ENCODE measurements at places on chromosomes 3 and 15. TPM values are rescaled to one million over a fixed set of nuclear protein-coding genes. Genes with fewer than 3 reads are reported as not detected.

The LTK gene
- 0.54 TPM for total RNA-seq

The SPTSSB gene
- total RNA-seq: 0.74 TPM

The DLEC1 gene
- 0.07 TPM for total RNA-seq

The CADM2 gene
- total RNA-seq: 8.2 TPM

The SH2D7 gene
- not detected for total RNA-seq

The ARHGEF26 gene
- 128 TPM for total RNA-seq

The NUP210 gene
- 3.0 TPM for total RNA-seq

DNA sequence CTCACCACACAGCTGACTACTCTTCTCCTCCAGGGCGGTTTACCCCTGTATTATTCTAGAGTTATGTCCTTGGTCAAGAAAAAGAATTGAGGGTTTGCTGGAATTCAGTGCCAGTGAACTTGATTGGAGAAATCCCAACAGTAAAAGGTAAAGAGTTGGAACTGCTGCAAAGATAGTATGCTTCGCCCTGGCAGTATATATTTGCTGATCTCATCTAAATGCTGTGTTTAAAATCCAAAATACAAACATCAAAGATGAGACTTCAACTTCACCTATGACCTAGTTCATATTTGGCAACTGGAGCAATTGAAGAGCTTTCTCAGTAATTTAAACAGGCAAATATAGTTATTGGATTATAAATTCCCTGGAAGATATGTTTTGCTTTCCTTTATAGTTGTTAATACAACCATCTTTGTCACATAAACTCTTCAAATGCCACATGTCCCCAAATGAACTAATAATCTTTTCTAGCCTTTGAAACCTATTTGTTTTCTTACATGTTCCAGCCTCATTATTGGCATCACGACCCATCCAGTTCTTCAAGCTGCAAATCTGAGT, 6.5 kb downstream of the KCNH8 start:
- H3K27me3 ChIP-seq: peaks cover 16% of the 10 kb centered on the region
- ATAC-seq: no peak

DNA sequence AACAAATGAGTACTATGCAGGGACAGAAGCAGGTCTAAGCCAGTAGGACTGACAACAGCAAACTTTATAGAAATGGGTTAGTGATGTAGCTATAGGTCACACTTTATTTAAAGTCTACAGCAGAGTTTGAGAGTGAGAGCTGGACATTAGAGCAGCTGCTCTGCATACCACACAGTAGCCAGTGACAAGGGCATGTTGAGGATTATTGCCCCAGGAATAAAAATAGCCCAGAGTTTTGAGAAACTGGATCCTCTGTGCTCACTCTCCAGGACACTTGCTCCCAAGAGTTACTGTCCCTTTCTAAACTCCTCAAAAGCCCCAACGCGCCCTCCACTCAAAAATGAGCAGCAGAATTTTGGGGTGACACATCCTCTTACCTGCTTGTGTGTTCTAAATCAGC, 21.1 kb downstream of the LRTM1 start:
- no peak overlapping the region for H3K27ac ChIP-seq
- H3K4me1 ChIP-seq: peaks cover 6% of the 10 kb centered on the region
- H3K36me3 ChIP-seq: peaks cover 1% of the 10 kb centered on the region
- H3K27me3 ChIP-seq: no peaks in the 10 kb centered on the region
- ATAC-seq: no peak

DNA sequence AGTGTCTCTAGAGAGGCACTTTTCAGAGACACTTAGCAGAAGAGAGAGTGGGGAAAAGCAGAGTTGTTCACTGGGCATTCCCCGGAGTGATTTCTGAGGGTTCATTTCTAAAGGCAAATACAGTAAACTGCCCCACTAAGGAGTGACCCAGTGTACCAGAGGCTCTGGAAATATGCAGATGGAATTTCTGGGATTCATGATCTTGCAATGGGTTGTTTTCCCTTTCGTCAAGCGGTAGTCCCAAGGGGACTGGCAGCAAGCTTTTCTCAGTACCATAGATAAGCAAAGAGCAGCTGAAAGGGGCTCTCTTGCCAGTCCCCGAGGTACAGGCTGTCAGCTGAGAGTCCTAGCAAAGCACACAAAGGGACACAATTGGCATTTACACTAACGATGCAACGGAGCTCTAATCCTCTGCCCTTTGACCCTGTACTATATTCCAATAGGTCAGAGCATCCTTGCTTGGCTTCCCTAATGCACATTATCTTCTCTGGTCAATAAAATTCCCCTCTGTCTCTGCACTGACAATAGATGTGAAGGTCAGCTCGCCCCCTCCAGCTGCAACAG, 155.6 kb downstream of the SEMA6D start:
- no peak overlapping the region for H3K4me3 ChIP-seq
- no peaks in the 10 kb centered on the region for H3K27me3 ChIP-seq

- no peak for ATAC-seq
- no peaks in the 10 kb centered on the region for H3K27me3 ChIP-seq
- no peaks in the 10 kb centered on the region for H3K36me3 ChIP-seq
- H3K27ac ChIP-seq: peak overlapping the region; percentile 32
- no peak overlapping the region for H3K4me3 ChIP-seq
Measured at GRCh38 chr3:177713928-177714900, 516.9 kb upstream of the TBL1XR1 start.

GRCh38 chr15:53681056-53681455, 78.4 kb downstream of the WDR72 start:
- H3K36me3 ChIP-seq: no peaks in the 10 kb centered on the region
- no peak overlapping the region for H3K4me3 ChIP-seq
- no peaks in the 10 kb centered on the region for H3K27me3 ChIP-seq
- no peak for ATAC-seq
- H3K4me1 ChIP-seq: no peaks in the 10 kb centered on the region
- H3K27ac ChIP-seq: no peak overlapping the region

DNA sequence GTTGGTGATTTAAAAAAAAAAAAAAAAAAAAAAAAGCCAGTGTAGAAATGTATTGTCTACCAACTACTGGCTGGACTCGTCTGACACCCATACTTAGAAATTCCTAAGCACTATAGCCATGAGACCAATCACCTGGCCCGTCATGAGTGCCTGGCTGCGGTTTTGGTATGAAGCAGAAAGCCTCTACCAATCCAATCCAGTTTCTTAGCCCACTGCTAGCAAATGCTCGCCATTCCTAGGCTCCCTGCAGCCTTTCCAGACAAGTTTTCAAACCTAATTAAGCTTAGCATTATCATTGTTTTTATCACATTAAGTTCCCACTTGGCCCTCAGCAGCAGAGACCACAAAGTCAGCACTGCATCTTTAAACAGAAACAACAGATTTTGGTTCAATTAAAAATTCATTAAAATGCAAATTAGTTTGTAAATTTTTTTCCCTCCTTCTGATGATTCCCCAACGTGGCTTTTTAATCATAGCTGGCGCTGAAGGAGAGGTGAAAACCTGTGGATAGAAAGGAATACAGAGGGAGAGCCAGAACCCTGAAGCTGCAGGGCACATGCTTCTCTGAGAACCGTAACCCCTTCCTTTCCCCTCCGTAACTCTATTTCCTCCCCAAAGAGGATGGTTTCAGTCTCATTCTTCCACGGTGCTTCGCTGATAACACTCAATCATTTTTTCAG, 32.2 kb upstream of the ST8SIA2 start:
- no peak overlapping the region for H3K4me3 ChIP-seq
- no peaks in the 10 kb centered on the region for H3K4me1 ChIP-seq
- no peak for ATAC-seq
- H3K36me3 ChIP-seq: no peaks in the 10 kb centered on the region
- H3K27me3 ChIP-seq: peaks cover 11% of the 10 kb centered on the region

GRCh38 chr3:49733551-49733950, 9.8 kb upstream of the GMPPB start:
- no peak overlapping the region for H3K27ac ChIP-seq
- H3K27me3 ChIP-seq: no peaks in the 10 kb centered on the region
- H3K36me3 ChIP-seq: peaks cover 98% of the 10 kb centered on the region
- no peak for ATAC-seq

GRCh38 chr3:79081335-79081734, 686.5 kb downstream of the ROBO1 start:
- no peak overlapping the region for H3K27ac ChIP-seq
- no peaks in the 10 kb centered on the region for H3K27me3 ChIP-seq
- H3K36me3 ChIP-seq: no peaks in the 10 kb centered on the region
- no peak overlapping the region for H3K4me3 ChIP-seq
- ATAC-seq: no peak

GRCh38 chr3:33940736-33941135, 142.3 kb downstream of the PDCD6IP start:
- H3K4me1 ChIP-seq: no peaks in the 10 kb centered on the region
- H3K27ac ChIP-seq: no peak overlapping the region
- H3K4me3 ChIP-seq: no peak overlapping the region
- no peaks in the 10 kb centered on the region for H3K27me3 ChIP-seq

GRCh38 chr15:70344666-70345065, 246.9 kb upstream of the TLE3 start:
- ATAC-seq: no peak
- H3K27me3 ChIP-seq: no peaks in the 10 kb centered on the region
- H3K27ac ChIP-seq: no peak overlapping the region
- H3K36me3 ChIP-seq: no peaks in the 10 kb centered on the region

- H3K4me1 ChIP-seq: no peaks in the 10 kb centered on the region
- no peak overlapping the region for H3K27ac ChIP-seq
- no peak for ATAC-seq
- no peaks in the 10 kb centered on the region for H3K36me3 ChIP-seq
- H3K4me3 ChIP-seq: no peak overlapping the region
- no peaks in the 10 kb centered on the region for H3K27me3 ChIP-seq
Measured at GRCh38 chr15:53046153-53046790, 256.1 kb upstream of the ONECUT1 start.

DNA sequence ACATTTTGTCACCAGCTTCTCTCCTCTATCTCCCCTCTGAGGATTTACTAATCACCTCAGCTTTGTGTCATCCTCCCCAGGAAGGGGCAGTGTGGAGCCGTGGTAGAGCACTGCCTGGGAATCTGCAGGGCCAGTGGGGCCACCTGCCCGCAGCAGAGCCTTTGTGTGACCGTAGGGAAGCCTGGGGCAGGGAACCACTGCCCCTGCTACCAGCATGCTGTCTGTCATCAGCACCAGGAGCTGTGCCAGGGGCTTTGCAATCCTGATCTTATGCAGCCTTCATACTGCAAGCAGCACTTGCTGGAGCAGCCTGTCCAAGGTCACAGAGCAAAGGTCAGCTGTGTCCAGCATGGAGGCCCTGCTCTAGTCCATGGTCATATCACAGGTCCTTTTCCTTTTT, 170.2 kb upstream of the IL12A start:
- no peak overlapping the region for H3K27ac ChIP-seq
- no peak for ATAC-seq
- no peak overlapping the region for H3K4me3 ChIP-seq
- H3K36me3 ChIP-seq: no peaks in the 10 kb centered on the region

DNA sequence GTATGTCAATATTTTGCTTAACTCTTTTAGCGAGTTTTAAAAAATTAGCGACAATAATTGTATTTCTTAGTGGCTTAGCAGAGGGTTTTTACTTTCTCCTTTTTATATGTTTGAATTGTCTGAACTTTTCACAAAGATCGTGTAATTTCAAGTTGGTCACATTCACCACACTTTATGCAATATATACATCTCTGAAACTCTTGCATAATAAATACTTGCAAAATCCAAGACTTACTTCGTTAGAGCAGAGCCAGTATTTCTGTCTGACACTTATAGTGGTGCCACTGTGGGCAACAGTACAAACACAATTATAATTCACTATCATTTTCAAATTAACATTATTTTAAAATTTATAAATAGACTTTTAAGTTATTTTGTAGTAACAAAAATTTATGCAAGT, 62.0 kb downstream of the SUCNR1 start:
- H3K4me3 ChIP-seq: no peak overlapping the region
- H3K4me1 ChIP-seq: no peaks in the 10 kb centered on the region
- H3K27ac ChIP-seq: no peak overlapping the region
- H3K27me3 ChIP-seq: no peaks in the 10 kb centered on the region
- ATAC-seq: no peak
- no peaks in the 10 kb centered on the region for H3K36me3 ChIP-seq

- no peak overlapping the region for H3K4me3 ChIP-seq
- no peaks in the 10 kb centered on the region for H3K4me1 ChIP-seq
- H3K36me3 ChIP-seq: no peaks in the 10 kb centered on the region
- ATAC-seq: no peak
- H3K27me3 ChIP-seq: no peaks in the 10 kb centered on the region
Measured at GRCh38 chr3:37257581-37257980, 83.2 kb upstream of the LRRFIP2 start.

DNA sequence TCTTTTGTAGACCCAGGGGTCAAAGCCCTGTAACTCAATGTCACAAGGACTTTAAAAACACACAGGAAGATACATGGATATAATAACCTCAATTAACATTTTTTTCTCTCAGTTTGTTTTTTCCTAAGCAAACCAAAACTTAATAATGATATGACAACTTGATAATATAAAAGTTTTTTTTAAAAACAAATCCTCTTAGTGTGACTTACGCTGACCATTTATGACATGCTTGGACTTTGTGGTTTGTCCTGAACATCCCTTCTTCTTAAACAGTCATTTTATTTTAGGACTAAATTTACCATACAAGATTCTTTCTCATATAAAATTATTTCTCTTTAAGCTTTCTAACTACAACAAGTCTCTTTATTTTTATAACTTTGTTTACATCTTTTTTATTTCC, 25.4 kb upstream of the FAM3D start:
- ATAC-seq: no peak
- H3K4me1 ChIP-seq: no peaks in the 10 kb centered on the region
- no peak overlapping the region for H3K27ac ChIP-seq
- no peak overlapping the region for H3K4me3 ChIP-seq

DNA sequence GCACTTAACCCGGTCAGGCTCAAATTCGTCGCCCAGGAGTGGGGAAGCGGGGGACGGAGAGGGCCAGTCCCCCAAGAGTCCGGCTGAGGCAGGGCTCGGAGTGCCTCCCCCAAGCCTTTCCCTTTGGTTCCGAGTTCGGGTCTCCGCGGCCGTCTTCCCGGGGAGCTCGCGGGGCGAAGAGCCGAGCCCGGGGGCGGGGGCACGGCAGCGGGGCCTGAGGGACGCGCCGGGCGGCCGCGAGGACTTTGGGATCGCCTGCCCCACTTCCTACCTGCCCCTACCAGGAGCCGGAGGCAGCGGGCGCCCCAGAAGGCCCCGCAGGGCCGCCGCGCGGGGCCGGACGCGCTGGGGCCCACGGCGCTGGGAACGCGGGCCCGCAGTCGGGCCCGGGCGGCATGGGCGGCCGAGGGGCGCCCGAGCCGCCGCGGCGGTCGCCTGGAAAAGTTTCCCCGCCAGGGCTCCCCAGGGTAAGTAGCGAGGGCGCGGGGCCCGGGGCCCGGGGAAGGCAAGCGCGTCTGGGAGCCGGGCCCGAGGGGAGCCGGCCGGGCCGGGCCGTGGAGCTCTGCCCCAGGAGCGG, 2.8 kb downstream of the FURIN start:
- peak overlapping the region; percentile 94 for H3K27ac ChIP-seq
- ATAC-seq: peak; percentile 31
- H3K4me3 ChIP-seq: peak overlapping the region; percentile 96
- H3K4me1 ChIP-seq: peaks cover 51% of the 10 kb centered on the region
- H3K27me3 ChIP-seq: no peaks in the 10 kb centered on the region
- H3K36me3 ChIP-seq: peaks cover 11% of the 10 kb centered on the region

DNA sequence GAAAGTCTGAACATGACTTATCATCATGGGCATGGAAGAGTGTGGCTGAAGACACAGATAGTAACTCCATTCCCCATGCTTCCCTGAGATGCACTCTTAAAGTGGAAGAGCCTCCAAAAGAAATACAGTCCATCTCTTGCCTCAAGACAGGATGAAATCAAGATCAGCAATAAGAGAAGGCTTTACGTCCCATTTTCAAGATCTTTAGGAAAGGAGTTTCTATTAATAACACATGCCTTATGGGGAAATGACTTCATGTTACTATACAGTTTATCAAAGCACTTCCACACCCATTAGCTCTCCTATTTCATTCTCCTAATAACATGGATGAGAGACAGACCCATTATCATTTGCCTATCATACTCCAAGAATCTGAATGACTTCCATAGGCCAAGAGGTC, 6.1 kb upstream of the KBTBD12 start:
- H3K4me3 ChIP-seq: no peak overlapping the region
- peaks cover 7% of the 10 kb centered on the region for H3K4me1 ChIP-seq
- ATAC-seq: no peak
- no peaks in the 10 kb centered on the region for H3K27me3 ChIP-seq
- no peaks in the 10 kb centered on the region for H3K36me3 ChIP-seq

Measured in gastroesophageal sphincter (tissue), 4 donors.